Neural crest cell (in vitro differentiated cells): ENCODE measurements at places on chromosomes 2 and 18.

DNA sequence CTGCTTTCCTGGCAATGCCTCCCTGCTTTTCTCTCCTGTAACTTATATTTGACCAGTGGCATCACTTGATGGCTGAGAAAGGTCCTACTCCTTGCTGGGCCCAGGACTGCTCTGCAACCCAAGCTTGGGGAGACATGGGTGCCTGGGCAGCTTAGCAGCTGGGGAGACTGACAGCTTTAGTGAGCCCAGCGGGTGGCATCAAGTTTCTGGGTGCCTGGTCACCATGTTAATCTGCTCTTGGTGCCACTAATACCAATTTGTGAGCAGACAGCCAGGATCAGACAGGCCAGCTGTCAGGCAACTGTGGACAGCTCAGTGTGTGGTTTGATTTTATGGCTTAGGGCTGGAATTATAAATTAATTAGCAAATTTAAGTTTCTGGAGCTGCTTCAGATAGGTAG lies 144.8 kb upstream of the GLI2 start:
- no peak for DNase-seq

- no peak for DNase-seq
Measured at GRCh38 chr18:55634545-55634944, 46.6 kb upstream of the TCF4 start.

GRCh38 chr2:159557437-159558034 lies 58.8 kb downstream of the BAZ2B start:
- no peak for DNase-seq

GRCh38 chr18:45004546-45005080 lies 323.9 kb downstream of the SETBP1 start:
- no peak for DNase-seq

DNA sequence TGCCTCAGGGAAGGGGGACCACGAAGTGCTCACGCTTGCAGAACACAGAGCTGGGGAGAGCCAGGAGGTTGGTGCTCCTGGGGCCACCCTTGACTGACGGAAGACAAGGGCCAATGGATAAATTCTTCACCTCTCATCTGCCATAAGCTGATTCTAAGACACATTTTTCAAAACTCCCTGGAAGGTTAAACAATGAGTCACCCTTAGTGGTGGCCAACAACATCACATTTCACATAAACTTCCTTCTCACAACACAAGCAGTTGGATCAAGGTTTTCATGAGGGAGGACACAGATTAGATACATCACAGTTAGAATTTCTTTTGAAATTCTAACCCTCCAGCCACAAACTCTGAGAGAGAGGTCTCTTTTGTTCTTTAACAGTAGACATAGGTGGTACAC lies 713.6 kb upstream of the POU3F3 start:
- DNase-seq = no peak
